Activated CD4-positive, alpha-beta T cell treated with anti-CD3 and anti-CD28 coated beads, Interleukin-2, amount 10 ng/mL, durations not matched to agents 24 days and 14 days (primary cell): ENCODE measurements at places on chromosomes 11 and 22. TPM values are rescaled to one million over a fixed set of nuclear protein-coding genes. Genes with fewer than 3 reads are reported as not detected.

OR8U1 gene
- not detected in 2 replicates for total RNA-seq

C11orf65 gene
- total RNA-seq = 0.30 and 0.40 TPM in 2 replicates

CHRDL2 gene
- total RNA-seq = not detected in 2 replicates

DGAT2 gene
- total RNA-seq = 7.3 and 8.6 TPM in 2 replicates

DNA sequence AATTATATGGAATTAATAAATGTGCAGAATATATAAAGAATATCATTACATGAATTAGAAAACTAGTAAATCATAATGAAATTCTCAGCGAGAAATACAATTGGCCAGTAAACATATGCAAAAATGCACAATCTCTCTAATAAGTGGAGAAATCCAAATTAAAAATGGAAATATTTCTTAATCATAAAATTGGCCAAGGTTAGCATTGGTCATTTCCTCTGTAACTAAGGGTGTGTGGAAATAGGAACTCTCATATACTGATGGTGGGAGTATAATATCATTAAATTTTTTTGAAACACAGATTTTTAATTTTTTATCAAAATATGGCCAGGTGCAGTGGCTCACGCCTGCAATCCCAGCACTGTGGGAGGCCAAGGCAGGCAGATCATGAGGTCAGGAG lies 7.6 kb upstream of the ZNF74 start:
- DNase-seq = no peak

DNA sequence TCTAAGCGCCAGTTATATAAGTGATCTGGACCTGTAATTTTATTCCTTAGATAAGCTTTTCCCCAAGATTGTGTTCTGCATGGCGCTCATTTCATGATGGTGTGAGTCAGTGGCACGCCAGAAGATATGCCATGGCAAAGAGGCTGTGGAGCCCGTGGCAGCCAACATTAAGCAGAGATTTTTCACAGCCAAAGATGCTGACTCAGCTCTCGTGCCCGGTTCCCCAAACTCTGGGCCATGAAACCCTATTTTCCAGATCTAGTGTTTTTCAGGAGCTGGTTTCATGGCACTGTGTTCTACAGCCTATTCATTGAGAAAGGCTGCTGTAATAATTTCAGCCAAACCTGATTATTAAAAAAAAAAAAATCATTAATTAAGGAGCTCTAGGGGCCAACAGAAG lies 15.4 kb upstream of the LINC01488 start:
- no peak for DNase-seq

- peak; percentile 72 for DNase-seq
These were observed 395.7 kb downstream of the MN1 start for GRCh38 chr22:27405672-27406388.

DNA sequence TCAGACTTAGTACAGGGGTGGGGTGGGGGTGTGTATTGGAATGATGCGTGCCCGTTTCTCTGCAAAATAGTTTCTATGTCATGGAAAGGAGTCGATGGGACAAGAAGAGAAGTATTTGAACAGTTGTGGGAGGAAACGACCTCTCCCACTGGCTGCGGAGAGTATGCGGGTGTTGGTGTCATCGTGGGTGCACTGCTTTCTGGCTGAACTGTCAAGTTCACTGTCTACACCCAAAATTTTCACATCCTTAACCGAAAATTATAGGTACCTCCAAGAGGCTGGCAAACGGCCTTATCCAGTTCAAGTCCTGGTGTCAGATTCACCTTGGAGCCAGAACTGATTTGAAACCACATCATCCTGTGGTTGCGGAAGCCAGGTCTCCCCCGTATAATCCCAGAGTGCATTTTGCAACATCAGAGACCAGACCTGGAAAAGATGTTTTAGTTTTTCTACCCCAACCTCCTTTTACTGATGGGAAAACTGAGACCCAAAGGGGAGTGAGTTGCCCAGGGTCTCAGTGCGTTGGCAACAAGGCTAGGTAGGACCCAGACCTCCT lies 497 bp upstream of the SSRP1 start:
- no peak for DNase-seq

DNA sequence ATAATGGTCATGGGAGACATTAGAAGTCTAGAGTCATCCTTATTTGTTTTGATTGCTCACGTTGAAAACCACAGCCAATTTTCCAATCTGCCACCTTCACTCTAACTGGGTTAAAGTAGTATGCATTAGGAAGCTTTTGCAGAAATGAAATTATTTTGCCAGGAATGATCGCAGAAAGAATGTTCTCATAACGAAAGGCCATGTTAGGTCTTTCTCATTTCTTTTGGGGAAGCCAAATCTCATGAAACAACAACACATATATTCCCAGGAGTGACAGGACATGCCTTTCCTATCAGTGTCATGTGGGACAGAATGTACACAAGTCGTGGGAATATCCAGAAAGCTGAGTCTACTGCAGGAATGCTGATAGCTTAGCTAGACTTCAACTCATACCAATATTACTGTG lies 386.3 kb downstream of the AASDHPPT start:
- DNase-seq = no peak

- no peak for DNase-seq
These were observed 88.6 kb downstream of the BCR start for GRCh38 chr22:23268877-23269276.

GRCh38 chr11:45258982-45259530 lies 27.1 kb downstream of the SYT13 start:
- no peak for DNase-seq

GRCh38 chr11:95058621-95059020 lies 8.1 kb upstream of the SRSF8 start:
- peak; percentile 14 for DNase-seq

DNA sequence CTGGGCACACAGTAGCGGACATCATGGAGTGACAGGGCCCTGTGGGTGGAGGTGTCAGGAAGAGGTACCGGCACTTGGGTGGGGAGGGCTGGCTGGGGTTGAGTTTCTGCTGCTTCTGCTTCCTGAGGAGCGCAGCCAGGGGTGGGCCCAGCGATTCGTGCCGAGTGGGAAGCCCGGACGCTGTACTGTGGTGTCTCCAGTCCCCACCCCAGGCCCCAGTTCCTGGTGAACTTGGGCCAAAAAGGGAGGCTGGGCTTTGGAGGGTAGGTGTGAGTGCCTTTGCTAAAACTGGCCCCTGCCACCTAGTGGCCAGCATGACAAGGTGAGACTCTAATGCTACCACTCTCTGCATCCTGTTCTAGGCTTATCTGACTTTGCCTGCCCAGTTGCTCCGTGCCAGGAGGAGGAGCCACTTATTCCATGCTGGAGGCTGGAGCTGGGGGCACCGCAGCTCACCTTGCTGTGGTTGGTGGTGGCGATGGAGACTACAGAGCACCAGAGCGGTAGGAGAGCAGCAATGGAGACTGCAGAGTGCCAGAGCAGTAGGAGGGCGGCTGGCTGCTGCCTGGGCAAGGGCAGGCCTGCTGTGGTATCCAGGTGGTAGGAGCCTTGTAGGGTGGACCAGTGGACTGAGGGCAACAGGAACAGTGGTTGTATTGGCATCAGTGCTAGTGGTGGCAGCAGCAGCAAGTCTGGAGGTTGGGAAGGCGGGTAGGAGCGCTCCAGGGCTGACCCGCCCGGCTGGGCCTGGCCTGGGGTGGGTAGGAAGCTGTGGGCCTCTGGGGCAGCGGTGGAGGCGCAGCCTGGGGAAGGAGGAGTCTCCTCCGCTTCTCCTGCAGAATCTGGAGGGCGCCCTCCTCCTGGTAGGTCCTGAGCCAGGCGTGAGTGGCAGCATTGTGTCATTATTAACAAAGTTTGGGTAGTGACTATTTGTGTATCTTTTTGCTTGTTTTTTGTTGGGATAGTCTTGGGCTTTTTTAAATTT lies 2.2 kb upstream of the RFPL2 start:
- DNase-seq = peak; percentile 84

DNA sequence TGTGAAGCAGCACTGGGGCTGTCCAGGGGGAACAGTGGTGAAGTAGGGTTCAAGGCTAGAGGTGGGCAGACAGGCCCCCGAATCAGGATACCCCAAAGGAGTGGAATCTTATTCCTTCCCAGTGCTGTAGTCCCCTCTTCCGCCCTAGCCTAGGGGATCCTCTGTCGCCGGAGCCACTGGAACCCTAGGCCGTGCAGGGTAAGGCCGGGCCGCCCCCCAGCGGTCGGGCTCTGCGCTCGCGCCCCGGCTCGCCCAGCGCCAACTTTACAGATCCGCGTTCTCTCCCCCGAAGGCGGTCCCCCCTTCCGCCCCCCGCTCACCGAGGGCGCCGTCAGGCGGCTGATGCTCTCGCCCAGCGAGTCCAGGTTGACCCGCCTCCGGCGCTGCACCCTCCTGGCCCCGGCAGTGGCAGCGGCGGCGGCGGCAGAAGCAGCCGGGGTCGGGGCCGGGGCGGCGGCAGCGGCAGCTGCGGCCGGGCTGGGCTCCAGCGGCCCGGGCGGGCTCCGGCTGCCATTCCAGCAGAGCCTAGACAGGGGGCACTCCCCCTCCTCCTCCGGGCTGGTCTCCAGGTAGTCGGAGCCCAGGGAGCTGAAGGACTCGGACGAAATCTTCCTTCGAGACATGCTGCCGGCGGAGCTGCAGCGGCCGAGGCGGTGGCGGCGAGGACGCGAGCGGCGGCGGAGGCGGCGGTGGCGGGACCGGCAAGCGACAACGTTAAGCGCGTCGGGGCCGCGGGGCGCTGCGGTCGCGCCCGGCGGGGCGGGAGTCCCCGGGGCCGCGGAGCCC lies 650 bp downstream of the GUCY1A2 start:
- DNase-seq = peak; percentile 56

- DNase-seq = no peak
These were observed 64.9 kb downstream of the DEPDC5 start for GRCh38 chr22:31818481-31819392.

GRCh38 chr11:102599642-102600261 lies 25.4 kb downstream of the MMP20 start:
- DNase-seq = peak; percentile 62

DNA sequence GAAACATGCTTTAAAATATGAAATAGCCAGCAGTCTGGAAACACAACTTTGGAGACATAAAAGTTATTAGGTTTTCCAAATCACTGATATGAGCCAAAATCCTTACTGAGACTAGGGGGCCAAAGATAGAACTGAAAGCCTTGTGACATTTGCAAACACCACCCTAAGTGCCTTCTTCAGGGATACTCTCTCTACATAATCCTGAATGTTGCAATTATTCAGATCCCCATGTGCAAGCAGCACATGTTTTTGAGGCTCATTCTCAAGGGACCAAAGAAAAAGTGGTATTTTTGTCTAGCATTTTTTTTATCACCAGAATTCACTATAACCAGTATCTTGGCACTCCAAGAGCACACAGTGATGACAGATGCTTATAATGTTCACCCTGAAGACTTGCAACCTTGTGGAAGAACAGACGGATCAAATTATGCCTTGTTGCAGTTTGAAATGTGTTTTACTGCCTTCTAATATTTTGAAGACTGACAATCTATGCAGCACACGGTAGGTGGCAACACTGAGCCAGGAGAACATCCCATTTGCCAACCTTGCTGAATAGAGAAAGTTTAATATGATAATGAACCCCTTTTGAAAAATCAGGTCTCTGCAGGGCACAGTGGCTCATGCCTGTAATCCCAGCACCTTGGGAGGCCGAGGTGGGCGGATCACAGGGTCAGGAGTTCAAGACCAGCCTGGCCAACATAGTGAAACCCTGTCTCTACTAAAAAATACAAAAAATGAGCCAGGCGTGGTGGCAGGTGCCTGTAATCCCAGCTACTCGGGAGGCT lies 78.5 kb downstream of the PLEKHA7 start:
- DNase-seq = peak; percentile 74

- no peak for DNase-seq
These were observed 53.6 kb downstream of the MPPED1 start for GRCh38 chr22:43465291-43466015.
